NCI-H2171 treated with DMSO at 0.1 percent for 48 hours (cell line): ENCODE measurements at places on chromosomes 6 and 20.

- DNase-seq = no peak
Measured at GRCh38 chr6:148965287-148965686, 218.5 kb downstream of the UST start.

DNA sequence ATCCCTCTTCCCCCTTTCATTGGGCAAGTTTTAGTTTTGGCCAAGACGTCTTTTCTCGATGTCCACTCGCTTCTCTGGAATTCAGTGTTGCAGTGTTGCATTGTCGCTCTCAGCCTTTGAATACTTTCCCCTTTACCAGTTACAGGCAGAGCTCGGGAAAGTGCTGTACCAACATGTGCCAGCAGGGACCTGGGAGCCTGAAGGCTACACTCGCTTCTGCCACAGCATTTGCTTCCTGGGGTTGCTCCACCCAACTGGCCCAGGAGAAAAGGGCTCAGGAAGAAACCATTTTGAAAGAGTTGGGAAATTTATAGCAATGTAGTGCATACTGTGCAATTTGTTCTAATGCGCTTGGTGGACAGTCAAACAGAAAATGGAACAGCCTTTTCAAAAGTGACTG, 78.6 kb downstream of the LINC00237 start:
- no peak for DNase-seq

DNA sequence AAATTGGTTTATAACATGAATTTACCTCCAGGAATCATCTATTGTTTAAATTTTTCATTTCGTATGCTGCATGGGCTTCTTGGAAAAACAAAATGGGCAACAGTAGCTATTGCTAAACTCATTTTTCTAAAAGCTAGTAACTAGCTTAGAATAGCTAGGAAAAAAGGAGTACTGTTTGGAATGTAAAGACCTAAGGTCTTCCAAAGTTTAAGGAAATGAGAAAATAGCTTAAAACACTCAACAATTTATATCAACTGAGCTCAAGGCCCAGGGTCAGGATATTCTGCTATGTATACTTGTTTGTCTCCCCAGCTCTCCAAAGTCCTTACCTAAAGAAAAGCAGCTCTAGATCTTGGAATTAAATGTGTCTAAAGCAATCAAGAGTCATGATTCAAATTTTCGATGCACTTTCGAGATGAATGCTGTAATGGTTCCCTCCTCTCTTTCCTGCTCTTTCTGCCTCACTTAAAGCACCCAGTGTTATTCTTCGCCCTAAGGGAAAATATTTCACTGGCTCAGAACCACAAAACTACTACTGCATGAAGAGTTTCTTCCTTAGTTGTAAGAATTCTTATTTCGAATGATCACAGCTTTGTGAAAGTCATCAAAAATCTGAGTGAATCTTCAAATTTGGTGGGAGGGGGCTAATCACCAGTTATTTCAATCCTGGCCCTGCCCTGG, 41.6 kb downstream of the LYRM4 start:
- DNase-seq = no peak

DNA sequence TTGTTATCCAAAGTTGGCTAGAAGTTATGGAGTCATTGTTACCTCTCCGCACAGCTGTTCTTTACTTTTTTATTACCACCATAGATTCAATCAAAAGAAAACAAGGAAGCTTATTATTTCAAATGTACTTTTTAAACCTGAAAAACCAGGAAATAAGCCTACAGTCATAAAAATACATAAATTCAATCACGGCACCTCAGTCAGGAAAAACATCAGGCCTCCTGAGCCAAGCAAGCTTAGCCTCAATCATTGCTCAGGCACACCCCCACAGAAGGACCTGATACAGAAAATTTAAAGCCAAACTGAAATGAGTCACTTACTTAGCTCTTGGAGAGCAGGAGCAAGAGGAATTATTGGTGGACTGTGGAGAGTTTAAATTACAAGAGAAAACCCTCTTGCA, 44.3 kb downstream of the MARCKS start:
- DNase-seq = no peak

DNA sequence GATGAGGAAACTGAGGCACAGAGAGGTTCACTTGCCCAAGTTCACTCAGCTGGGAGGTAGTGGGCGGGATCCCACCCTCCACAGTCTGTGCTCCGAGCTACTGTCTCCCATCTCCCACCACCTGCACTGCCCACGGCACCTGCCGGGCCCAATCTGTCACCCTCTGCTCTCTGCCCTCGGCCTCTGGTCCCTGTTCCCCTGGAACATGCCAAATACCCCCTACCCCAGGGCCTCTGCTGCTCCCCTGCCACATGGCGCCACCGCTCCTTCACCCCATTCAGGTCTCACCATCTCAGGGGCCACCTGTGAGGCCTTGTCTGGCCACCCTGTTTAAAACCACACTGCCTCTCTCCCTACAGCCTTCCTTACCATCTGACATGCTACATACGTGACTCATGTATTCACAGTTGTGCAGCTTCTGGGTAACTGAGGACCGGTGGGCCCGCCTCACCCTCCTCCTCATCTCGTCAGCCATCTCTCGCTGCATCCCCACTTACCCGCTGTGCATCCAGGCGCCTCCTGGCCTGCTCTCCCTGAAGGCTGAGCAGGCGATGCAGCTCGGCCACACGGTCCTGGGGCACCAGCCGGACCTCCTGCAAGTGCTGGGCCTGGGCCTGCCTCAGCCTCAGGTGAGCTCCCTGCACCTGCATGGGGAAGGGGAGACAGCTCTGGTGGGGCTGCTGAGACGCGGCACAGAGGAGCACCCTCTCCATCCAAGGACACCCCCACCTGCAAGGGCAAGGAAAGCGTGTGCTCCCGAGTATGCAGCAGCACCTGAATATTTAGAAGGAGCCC, 50.6 kb downstream of the GINS1 start:
- no peak for DNase-seq

DNA sequence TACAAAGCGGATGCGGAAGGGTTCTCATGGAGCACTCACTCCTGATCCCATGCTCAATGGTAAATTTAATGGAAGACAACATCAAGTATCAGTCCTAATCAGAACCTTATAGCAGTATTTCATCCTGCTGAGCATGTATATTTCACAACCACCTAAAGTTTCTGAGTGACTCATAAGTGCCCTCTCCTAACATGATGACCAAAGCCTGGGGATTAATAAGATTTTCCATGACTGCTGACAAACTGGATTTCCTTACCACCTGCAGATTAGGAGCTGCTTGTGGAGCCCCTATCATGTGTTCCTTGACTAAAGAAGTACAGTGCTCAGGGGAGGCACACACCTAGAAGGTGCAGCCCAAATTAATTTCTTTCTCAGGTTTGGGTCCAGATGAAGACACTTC, 112.8 kb downstream of the INSM1 start:
- DNase-seq = no peak
